Activated naive CD8-positive, alpha-beta T cell treated with anti-CD3 and anti-CD28 coated beads, Interleukin-2, amount 10 ng/mL, durations not matched to agents 7 days and 5 days (primary cell): ENCODE measurements at places on chromosomes 12 and 14. TPM values are rescaled to one million over a fixed set of nuclear protein-coding genes. Genes with fewer than 3 reads are reported as not detected.

DNA sequence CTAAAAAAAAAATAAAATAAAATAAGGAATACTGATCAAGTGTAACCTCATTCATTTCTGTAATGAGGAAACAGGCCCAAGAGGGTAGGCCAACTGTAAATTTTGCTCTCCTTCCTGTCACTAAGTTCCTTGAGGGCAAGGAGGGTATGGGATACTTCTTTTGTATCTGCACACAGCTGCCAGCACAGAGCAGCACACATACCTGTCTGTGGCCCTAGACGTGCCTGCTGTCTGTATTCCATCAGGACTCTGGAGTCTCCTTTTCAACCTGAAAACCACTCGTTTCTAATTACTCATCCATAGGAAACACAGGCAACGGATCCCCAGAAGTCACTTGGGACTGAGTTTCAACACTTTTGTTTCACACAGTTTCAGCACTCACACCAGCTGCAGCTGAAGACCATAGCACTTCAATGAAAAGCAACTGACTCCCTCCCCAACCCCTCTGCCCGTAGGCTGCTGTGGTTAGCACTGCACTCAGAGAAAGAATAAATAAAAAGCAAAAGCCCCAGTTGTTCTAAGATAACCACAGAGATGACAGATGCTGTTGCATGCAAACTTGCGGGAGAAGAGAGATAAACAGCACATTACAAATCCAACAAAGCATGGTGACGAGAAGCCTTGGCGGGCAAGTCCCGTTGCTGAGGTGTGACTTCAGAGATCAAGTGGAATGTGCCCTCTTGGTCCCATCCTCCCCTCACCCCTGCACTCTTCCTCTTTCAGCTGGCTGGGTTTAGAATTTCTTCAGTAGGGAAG, 24.9 kb downstream of the CRACR2A start:
- DNase-seq, result peak; percentile 41

- no peak for DNase-seq
Observed at GRCh38 chr14:84581041-84581440, 948.9 kb upstream of the FLRT2 start.

GRCh38 chr14:20179218-20179617, 11.5 kb upstream of the OR11G2 start:
- no peak for DNase-seq

GRCh38 chr14:93879362-93879983, 47.7 kb upstream of the FAM181A start:
- no peak for DNase-seq

DNA sequence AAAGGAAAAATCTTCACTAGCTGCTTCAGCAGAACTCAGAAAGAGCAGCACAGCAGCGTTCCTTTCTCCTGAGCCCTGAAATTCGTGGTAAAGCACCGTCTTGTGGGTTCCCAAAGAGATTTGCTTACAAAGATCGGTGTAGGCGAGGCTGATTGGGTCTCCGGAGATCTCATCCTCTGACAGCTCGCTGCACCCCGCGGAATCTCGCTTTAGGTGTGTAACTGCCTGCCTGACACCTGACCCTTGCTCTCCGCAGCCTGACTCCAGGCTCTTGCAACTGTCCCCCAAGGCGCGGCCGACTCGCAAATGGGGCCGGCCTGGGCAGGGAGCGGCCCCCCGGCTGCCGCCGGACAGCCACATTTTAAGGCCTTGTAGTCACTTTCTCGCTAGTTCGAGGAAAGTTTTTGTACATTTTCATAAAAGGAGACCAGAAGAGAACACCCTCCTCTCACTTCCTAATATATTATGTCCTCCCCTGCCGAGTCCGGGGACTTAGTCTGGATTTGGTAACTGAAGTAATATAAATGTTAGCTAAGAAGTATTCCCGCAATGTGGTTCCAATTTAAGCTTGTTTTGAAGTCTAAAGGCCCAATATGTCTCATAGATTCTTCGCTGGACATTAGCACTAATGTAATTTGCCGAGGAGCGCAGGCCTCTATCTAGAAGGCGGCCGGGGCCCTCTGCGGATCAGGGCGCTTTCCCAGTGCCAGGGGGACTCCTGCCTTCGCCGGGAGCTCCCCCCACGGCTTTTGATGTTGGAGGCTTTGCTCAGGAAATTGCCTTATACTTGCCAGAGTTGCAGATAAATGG, 177.3 kb upstream of the CDKN3 start:
- DNase-seq, result no peak

GRCh38 chr14:75636100-75636692, 24.5 kb downstream of the ERG28 start:
- no peak for DNase-seq

DNA sequence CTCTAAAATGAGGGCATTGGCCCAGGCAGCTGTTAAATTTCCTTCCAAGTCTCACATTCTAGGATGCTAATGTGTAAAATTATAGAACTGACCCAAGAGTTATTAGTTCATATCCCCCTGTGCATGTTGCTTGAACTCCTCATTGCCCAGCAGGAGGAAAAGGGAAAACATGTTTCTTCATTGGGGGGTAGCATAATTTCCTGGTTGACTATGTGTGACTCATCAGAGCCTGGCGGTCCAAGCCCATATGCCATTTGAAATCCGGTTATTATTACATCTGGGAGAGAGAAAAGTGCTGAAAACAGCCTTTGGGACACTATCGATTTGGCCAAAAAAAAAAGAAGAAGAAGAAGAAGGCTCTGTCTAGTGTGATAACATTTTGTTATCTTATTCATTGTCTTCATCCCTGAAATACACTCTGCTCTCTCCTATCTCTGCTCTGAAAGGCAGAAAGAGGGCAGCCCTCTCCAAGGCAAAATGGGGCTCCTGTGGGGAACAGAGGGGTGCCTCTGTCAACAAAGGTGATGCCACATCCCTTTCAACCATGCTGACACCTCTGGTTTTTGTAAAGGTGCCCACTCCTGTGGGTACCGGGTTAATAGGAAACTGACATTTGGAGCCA, 114.2 kb downstream of the DAD1 start:
- DNase-seq, result no peak

- no peak for DNase-seq
Observed at GRCh38 chr14:42407153-42407552, 800.5 kb downstream of the LRFN5 start.

- no peak for DNase-seq
Observed at GRCh38 chr12:32332446-32332845, 66.9 kb upstream of the FGD4 start.

GRCh38 chr14:100692256-100692655, 34.4 kb upstream of the DLK1 start:
- no peak for DNase-seq

DNA sequence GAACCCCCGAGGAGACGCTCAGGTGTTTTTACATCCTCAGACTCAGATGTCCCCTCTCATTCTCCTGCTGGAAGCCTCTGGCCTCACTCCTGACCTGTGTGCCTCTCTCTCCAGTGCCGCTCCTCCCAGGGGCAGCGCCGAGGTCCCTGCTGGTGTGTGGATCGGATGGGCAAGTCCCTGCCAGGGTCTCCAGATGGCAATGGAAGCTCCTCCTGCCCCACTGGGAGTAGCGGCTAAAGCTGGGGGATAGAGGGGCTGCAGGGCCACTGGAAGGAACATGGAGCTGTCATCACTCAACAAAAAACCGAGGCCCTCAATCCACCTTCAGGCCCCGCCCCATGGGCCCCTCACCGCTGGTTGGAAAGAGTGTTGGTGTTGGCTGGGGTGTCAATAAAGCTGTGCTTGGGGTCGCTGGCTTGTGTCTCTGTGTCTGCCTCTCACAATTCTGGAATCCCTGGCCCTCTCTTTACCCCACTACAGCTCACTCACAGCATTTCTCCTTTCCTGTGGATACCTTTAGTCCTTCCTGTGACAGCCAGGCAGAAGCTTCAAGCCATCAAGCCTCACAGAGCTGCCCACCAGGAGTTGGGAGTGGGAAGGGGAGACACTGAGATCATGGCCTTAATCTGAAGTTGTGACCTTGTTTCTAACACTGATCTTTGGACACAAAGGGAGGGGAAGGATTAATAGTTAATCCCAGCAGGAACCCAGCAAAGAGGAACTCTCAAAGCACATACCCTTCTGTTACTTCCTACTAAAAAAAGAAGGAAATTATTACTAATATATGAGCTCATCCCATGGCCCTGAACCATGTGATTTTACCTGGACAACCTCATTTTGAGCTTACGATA, 1.1 kb upstream of the SOAT2 start:
- no peak for DNase-seq

- DNase-seq, result no peak
Observed at GRCh38 chr14:22976620-22977433, 5.5 kb downstream of the AJUBA start.

DNA sequence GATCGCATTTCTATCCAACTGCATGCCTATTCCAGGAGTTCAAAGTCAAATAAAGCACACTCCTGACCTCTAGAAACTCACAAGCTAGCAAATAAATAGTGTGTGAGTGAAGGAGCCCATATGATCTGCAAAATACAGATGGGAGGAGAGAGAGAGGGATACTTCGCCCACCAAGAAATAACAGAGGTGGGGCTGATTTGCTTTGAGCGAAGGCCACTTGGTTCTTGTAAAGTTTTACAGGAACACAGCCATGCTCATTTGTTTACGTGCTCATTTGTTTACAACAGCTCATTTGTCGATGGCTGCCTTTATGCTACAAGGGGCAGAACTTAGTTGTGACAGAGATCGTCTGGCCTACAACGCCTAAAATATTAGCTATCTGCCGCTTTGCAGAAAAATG, 63.4 kb upstream of the GPATCH2L start:
- no peak for DNase-seq

DNA sequence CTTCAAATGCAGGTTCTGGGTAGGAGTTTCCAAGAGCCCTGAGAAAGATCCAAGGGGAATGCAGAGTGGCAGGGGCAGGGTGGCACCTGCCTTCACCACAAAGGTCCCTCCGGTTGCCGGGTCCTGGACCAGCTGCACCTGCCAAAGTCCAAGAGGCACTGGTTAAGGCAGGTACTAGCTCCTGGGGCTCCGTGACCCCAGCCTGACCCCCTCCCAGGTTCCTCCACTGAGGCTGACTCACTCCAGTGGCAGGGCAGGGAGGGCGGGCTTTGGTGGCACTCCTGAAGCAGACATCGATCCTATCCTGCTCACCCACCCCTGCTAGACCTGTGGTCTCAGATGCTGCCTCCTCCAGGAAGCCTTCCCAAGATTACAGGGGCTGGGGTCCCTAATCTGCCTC, 11.4 kb downstream of the RPS6KL1 start:
- DNase-seq, result no peak

DNA sequence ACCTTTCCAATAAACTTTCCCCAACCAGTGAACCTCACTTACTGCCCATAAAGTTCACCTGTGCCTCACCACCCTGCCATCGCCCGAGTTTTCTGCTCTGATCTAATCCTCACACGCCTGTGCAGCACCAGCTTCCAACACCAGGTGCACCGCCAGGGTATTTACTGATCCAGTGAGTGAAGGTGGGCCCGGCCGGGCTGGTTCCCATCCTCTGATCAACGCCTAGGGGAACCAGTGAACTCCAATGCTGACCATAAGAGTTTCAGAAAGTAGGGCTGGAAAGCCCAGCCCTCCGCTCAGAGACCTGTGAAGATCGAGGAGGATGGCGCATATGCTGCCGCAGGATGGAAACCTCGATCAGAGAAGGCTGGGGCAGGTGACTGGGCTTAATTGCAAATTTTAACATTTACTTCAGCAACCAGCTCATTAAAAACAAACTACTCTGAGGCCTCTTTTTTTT, 685 bp upstream of the MYL6B start:
- DNase-seq, result peak; percentile 76

DNA sequence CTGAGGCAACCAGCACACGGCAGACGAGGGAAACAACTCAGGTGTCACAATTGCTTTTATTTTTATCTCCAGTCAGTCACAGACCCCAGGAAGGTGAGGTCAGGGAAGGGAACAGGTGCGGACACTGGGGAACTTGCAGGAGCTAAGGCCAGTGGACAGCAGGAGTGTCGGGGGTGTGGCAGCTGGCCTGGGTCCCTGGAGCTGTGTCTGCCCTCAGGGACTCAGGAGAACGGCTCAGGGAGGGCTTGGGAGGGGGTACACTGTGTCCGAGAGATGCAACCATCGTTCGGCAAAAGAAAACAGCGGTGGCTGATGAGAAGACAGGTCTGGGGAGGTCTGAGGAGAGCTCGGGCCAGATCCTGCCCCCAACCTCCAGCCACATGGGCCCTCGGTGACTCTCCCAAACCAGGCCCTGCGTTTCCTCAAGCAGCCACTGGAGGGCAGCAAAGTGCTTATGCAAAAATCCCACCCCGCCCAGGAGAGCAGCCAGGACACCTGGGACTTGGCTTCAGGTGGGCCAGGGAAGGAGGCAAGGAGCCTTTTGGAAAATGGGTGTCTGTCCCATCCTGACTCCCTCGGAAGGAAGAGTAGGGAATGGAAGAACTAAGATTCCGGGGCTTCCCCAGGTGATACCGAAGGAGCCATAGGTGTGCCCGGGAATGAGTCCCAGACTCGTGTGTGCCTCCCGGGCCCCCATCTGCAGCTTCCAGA, 24.1 kb upstream of the BCDIN3D start:
- DNase-seq, result peak; percentile 80

GRCh38 chr14:24307575-24308341, at the start of gene CIDEB:
CIDEB (minus strand) TSS chr14:24307977; CDS start chr14:24307858, 119 bp downstream.
- peak; percentile 53 for DNase-seq

The C12orf56 gene
- total RNA-seq, result not detected

The DAO gene
- not detected for total RNA-seq

The OR4E2 gene
- total RNA-seq, result not detected
